ENCODE measurements at places on chromosomes 2 and 18.

GRCh38 chr2:150697596-150697995 lies 210.1 kb upstream of the RND3 start:
- no peak for DNase-seq

GRCh38 chr18:38496222-38496793 lies 930.7 kb upstream of the CELF4 start:
- DNase-seq, result no peak

DNA sequence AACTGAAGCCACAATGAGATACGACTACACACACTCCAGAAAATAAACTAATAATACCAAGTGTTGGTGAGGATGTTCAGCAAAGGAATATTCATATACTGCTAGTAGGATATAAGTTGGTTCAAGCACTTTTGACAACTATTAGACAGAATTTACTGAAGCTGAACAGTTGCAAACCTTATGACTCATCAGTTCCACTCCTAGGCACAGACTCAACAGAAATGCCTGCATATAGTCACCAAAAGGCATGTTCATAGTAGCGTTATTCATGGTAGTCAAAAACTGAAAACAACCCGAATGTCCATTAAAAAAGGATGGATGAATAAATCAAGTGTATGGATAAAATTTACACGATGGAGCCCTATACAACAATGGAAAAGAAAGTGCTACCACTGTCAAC lies 232.0 kb downstream of the ANAPC1 start:
- no peak for DNase-seq

- no peak for DNase-seq
These were observed 98.8 kb downstream of the RIF1 start for GRCh38 chr2:151508519-151508918.

DNA sequence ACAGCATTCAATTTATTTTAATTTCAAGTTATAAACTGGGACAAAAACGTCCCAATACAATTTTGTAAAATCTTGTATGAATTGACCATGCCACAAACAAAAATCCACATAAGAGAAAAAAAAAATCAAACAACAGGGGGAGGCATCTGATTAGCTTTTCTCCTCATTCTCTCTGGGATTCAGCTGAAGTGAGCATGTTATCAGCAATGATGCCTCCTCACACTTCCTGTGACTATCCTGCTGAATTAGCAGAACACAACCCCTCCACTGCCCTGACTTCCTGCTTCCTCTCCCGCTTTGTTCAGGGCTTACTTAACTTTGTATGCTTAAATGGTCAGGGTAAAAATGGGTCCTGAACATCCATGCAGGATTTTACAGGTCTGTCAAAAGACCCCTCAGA lies 132.2 kb upstream of the ITGB6 start:
- no peak for DNase-seq

DNA sequence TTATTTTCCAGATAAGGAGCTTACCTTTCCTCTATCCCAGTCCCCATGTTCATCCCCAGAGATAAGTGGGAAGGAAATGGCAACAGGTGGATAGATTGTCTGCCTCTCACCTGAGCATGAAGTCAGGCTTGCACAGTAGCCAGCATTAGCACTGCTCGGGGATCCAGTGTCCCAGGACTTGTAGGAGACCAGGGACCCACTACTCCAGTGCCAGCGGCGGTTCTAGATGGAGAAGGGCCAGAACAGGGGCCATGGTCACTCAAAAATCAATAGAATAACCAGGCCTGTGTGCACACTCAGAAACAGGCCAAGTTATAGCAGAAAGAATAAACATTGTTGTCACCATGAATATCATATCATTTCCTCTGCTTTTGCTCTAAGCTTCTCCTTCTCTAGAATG lies 2.4 kb downstream of the REG1B start:
- no peak for DNase-seq

DNA sequence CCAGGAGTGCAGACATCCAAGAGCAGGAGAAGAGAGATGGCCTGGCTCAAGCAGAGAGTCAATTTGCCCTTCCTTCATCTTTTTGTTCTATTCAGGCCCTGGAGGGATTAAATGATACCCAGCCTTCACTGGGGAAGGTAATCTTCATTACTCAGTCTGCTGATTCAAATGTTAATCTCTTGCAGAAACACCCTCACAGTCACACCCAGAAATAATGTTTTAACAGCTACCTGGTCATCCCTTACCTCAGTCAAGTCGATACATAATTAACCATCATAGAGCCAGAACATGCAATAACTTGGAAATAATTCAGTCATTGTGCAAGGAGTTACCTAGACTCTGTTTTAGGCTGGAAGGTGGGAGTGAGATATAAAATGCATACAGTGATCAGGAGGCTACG lies 163.7 kb upstream of the TNP1 start:
- no peak for DNase-seq

DNA sequence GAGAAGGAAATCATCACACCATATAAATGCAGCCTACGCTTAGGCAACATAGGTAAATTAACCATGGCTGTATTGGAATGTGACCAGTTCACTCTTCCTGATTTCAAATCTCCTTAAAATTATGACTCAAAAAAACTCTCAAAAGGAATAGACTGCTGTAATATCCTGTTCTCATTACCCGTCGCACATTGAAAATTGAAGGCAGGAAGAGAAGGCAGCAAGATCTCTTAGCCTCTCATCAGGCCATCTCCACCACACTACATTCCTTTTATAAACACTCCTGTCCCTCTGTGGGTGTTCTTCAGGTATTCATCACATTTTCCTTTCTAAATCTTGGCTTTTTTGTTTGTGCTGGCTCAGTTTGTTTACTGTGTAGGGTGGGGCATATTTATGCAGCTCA lies 83.2 kb downstream of the PPP1R1C start:
- no peak for DNase-seq

DNA sequence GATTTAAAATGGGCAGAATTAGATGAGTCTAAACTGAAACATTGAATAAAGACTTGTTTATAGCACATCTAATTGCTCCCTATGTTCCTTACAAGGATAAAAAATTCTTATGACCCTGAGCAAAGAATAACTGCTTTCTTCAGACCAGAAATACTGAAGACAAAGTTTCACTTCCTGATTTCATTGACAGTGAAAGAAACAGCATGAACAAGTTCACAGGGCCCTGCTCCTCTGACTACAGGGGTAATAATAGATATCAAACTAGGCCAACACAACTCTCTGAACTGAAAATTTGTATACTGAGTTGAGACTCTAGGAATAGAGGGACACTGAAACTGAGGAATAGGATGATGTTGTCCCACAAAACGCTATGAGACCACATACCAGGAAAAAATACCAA lies 1383.3 kb upstream of the CDH2 start:
- no peak for DNase-seq

GRCh38 chr2:191892391-191892790 lies 45.5 kb upstream of the CAVIN2 start:
- no peak for DNase-seq

DNA sequence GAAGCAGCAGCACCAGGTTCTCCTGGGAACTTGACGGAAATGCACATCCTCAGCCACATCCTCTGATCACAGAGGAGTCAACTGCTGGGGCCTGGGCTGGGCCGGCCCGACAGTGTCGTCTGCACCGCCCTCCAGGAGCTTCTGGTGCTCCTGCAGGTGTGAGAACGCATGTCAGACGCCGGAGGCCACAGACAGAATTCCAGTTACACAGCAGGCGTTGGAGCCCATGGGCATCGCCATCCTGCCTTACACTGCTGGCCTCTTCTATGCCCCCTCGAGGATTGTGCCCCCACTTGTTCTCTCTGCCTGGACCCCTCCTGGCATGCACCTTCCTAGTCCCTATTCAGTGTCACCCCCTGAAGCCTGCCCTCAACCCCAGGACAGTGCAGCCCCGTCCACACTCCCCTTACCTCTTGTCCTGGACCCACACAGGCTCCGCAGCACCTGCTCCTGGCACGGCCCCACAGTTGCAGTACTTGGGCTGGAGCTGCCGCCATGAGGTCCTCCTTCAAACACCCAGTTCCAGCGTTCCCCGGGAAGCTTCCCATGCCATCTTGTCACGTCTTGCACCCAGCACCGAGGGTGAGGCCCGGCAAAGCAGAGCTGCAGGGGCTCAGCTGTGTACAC lies 37.5 kb downstream of the ADI1 start:
- no peak for DNase-seq

GRCh38 chr2:32926708-32927084 lies 20.1 kb upstream of the LTBP1 start:
- no peak for DNase-seq

GRCh38 chr2:80059447-80059846 lies 245.1 kb downstream of the LRRTM1 start:
- DNase-seq, result no peak

DNA sequence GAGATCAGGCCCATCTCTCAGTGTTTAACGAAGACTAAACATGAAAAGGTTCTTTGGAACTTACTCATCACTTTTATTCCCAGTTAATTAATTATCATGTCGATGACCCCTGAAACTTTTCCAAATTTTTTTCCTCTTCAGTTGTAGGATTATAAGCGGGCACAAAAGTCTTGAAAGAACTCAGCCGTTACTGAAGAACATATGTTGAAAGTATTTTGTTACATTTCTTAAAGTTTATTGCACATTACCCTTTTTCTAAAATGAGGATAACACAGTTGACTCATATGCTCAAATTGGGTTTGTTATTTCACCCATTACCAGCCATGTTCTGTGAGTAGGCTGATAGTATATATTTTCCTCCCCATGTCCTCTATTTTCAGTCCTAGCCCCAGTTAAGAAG lies 75.9 kb upstream of the COL3A1 start:
- DNase-seq, result no peak

DNA sequence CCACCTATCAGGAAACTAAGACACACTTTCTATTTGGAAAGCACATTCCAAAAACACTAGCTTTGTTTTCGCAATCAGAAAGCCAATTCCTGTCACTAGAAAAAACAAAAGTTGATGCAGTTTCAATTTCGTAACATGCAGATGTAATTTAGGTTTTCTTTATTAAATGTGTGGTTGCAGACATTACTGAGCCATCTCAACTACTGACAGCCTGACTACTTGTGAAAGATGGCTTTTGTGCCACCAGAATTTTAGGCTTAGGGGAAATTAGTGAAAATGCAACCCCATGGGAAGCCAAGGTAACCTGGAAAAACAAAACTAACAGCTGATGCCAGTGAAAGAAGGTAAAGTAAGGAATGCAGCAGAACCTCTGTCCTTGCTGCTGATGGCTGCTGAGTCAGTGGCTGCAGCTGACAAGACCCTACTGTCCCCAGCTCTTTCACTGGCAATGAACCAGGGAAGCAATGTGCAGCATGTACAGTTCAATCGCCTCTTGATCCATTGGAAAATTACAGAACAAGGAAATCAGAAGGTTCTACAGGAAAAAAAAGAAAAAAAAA lies 34.9 kb downstream of the FEZ2 start:
- DNase-seq, result no peak

GRCh38 chr2:50097148-50097547 lies 934.8 kb downstream of the NRXN1 start:
- no peak for DNase-seq

- DNase-seq, result no peak
These were observed 24.2 kb downstream of the PSMD14 start for GRCh38 chr2:161332371-161332967.

GRCh38 chr18:68177807-68178702 lies 536.9 kb downstream of the TMX3 start:
- no peak for DNase-seq

GRCh38 chr2:328761-329160 lies 40.9 kb upstream of the ALKAL2 start:
- no peak for DNase-seq
